ENCODE measurements at places on chromosomes 16 and 17.

- DNase-seq, result no peak
Measured at GRCh38 chr17:59650642-59651041, 30.9 kb downstream of the CLTC start.

GRCh38 chr17:72488555-72489271 is 367.9 kb downstream of the SOX9 start:
- DNase-seq, result no peak

DNA sequence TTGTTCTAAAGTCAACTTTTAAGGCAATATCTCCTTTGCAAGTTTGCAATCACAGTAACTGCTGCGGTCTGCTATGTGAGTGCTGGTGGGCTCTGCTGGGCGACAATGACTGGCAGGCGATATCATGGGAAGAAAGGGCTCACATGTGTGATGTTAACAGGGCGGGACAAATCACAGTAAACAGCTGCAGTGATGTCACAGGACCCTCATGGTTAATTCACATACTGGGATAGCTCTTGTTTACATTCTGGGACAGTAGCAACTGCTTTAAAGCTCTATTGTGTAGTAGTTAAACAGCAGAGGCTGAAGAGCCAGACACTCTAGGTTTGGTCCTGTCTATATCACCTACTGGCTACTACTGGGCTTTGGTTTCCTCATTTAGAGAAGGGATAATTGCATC is 257.2 kb upstream of the ASIC2 start:
- DNase-seq, result no peak

DNA sequence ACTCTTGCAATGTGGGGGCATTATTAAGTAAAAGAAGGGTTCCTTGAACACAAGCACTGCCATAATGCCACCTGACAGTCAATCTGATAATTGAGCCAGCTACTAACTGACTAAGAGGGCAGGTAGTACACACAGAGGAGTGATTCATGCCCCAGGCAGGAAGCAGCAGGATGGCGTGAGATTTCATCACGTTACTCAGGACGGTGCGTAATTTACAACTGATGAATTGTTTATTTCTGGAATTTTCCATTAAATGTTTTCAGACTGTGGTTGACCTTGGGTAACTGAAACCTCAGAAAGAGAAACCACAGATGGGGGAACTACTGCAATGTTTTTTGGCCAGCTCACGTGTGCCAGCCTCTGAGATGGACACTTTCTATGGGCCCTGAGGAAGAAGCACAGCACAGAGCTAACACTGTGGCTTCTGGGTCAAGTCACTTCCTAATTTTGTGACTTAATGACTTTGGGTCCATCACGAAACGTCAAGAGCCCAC is 46.7 kb downstream of the C17orf67 start:
- peak; percentile 5 for DNase-seq

DNA sequence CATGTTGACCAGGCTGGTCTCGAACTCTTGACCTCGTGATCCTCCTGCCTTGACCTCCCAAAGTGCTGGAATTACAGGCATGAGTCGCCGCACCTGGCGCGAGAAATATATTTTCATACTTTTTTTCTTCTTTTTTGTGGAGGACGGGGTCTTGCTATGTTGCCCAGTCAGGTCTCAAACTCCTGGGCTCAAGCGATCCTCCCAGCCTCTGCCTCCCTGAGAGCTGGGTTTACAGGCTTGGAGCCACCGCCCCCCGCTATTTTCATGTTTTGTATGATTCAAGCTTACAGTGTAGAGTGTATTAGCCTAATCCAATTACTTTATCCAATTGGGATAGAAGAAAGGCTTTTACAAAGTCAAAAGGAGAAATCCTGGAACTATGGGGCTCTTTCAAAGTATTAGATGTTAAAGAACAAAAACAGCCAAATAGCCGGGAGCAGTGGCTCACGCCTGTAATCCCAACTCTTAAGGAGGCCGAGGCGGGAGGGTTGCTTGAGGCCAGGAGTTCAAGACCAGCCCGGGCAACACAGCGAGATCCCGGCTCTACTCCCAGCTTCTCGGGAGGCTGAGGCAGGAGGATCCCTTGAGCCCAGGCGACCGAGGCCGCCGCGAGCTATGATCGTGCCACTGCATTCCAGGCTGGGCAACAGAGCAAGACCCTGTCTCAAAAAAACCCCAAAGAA is 1.4 kb upstream of the MAP1LC3B start:
- DNase-seq, result no peak

- DNase-seq, result peak; percentile 4
Measured at GRCh38 chr16:57446531-57447185, 527 bp downstream of the CIAPIN1 start.

- no peak for DNase-seq
Measured at GRCh38 chr17:72318131-72318530, 197.3 kb downstream of the SOX9 start.

- no peak for DNase-seq
Measured at GRCh38 chr17:17941015-17941414, 31.2 kb downstream of the TOM1L2 start.

DNA sequence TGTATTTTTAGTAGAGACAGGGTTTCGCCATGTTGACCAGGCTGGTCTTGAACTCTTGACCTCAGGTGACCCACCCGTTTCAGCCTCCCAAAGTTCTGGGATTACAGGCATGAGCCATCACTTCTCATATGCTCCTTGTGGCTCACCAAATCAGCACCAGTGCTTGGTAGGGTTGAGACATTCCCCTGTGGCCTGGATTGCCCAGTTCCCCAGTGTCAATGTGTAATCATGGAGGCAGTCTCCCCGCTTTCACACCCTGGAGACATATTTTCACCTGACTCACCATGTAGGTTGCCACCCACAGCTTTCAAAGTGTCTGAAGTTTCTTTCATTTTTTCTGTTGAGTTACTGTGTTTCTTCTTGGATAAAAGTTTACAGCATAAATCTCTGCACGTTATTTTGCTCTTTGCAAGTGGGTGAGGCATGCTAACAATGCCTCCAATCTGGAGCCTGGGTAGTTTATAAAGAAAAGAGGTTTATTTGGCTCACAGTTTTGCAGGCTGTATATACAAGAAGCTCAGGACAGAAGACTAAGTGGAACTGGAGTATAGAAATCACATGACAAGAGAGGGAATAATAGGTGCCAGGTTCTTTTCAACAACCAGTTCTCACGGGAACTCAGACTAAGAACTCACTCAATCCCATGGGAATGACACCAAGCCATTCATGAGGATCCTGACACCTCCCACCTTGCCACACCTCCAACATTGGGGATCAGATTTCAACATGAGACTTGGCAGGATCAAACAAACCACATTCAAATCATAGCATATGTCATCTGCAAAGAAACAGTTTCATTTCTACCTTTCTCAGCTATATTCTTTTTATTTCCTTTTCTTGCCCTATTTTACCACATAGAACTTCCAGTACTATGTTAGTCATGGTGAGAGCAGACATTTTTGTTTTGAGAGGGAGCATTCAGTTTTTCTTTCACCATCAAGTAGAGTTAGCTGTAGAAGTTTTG is 113.2 kb downstream of the PHKB start:
- no peak for DNase-seq

DNA sequence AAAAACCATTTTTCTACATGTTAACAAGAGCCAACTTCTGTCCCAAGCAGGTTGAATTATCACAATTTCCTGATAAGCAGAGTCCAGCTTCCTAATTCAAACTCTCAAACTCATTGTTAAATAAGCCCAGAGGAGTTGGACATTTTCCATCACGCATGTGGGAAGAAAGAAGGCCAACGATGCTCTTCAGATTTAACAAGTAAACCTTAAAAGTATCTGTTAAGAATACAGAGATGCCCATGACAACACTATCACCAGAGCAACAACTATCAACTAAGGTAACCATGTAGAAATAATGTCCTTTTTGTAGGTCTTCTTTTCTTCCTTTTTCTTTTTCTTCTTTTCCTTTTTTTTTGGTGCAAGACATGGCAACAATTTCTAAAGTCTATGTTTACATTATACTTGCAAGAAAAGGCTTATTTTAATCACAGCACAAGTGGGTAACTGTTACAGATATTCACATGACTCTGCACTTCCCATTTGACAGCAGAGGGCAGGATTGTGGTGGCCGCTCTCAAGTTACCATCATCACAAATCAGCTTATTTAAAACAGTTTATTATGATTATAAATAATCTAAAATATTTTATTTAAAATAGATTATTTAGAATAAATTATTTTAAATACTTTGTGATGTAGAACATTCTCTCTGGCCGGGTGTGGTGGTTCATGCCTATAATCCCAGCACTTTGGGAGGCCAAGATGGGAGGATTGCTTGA is 35.7 kb upstream of the DHRS7B start:
- DNase-seq, result no peak

DNA sequence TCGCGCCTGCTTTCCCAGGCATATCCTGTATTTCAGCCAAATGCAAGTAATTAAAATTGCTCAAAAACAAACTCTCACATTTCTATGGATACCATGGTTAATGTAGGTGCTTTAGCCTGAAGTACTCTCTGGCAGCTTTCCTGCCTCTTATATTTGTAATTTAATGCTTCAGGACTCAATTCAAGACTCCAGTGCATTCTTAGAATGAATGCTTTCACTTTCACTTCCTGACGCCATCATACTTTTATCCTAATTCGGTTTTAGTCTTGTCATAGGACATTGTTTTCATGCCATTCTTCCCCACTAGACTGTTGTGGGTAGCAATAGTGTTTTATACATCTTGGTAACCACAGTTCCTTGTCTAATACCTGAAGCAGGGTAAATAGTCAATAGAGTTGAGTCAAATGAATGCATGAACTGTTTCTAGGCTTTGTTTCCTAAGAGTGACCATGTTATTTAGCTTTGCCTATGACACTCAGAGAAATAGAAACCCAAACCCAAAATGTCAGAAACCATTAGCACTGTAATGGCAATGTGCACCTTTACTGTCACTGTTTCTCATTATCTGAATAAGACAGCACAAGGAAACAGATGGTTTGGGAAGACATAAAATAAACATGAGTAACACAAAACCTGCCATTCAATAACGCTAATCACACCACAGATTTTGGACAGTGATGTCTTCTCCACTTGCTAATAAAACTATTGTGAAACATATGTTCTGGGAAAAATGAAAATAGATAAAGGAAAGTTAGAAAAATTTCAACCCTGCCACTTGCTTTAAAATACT is 705.5 kb downstream of the CDH11 start:
- DNase-seq, result no peak

- DNase-seq, result no peak
Measured at GRCh38 chr16:21625026-21625425, 25.6 kb downstream of the METTL9 start.

- DNase-seq, result no peak
Measured at GRCh38 chr16:24138024-24138423, 118.1 kb upstream of the CACNG3 start.

GRCh38 chr17:43988301-43988700 is 16.1 kb upstream of the NAGS start:
- no peak for DNase-seq

GRCh38 chr17:74883241-74883745 is 10.1 kb downstream of the FADS6 start:
- DNase-seq, result no peak

GRCh38 chr16:17076092-17076754 is 394.5 kb downstream of the XYLT1 start:
- no peak for DNase-seq

DNA sequence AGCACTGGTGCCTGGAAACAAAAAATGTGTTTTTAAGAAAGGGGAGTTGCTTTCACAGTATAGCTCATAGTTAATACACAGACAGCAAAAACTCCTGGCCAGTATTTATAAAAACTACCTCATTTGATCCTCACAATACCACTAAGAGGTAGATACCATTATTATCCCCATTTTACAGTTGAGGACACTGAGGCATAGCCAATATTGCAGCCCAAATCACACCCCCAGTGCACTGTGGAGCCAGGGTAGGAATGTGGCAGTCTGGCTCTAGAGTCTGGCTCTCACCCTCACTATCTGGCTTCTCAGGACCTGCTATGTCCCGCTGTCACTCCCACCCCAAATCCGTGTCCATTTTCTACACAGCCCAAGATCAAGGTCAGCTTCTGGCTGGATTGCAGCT is 2.6 kb downstream of the ARHGAP23 start:
- DNase-seq, result no peak

DNA sequence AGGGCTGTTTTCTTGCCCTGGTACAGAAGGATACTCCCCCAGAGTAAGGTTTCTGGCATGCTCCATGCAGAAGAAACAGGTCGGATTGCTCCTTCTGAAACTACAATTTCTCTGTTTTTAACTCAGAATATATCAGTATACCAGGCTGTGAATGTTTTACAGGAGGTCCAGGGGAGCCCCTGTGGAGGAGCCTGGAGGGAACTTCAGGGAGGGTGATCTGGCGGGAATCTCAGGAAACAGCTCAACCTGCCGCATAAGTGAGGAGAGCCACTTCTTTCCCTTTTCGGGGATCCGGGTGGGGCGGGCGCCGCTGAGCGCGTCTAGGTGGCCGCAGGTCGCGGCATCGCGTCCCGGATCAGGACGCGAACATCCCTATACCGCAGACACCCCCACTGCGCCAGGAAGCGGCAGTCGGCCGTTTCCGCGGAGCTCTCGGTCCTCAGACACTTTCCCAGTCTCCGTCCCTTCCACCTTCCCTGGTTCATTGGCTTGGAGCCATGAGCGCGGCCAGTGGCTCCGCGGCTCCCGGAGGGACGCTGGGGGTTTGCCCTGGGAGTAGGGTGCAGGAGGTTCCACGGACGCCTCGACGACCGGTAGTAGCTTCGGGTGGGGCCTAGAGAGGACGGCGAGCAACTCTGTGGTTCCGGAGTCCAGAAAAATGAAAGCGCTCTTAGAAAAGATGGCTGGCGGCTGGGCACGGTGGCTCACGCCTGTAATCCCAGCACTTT is 3.1 kb upstream of the ZNF764 start:
- DNase-seq, result no peak

GRCh38 chr17:59832883-59833379 is 59.8 kb downstream of the TUBD1 start:
- no peak for DNase-seq

GRCh38 chr17:83006515-83007455 is 72.6 kb upstream of the METRNL start:
- no peak for DNase-seq

GRCh38 chr16:75048530-75048929 is 49.7 kb downstream of the ZNRF1 start:
- no peak for DNase-seq

DNA sequence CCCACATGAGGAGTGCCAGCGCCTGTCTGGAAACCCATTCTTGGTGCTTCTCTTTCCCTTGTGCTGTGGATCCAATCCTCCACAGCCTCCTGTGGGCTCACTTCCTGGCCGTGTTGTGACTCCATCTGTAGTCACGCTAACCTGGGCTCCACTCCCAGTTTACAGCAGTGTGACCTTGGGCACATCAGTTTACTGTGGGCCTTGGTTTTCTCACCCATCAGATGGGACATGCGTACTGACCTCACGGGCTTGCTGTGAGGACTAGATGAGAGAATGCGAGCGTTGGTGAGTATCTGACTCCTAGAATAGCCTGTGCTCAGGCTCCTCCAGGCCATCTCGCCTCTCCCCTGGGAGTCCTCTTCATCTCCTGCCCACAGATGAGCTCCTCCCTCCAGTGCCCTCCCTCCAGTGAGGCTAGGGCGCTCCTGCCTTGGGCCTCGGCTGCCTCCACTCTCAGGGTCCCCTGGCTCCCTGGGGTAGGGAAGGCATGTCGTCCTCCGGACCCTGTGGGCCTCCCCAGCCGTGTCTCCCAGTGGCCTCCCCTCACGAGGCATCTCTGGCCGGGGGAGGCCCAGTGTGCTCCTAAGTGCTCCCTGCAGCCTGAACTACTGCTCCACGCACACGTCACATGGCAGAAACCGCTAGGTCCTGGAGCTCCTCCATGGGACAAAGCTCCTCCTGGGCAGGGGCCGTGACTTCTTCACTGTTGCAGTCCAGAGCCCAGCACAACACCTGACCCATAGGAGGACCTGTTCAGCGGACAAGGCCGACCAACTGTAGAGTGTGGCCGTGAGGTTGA is 5.2 kb upstream of the FOXJ1 start:
- DNase-seq, result no peak

GRCh38 chr17:11823862-11824261 is 173.4 kb downstream of the ZNF18 start:
- no peak for DNase-seq
